ENCODE measurements at places on chromosomes 5 and 9. TPM values are rescaled to one million over a fixed set of nuclear protein-coding genes. Genes with fewer than 3 reads are reported as not detected.

SLC34A1 gene
- not detected for total RNA-seq

SETD9 gene
- 14.4 TPM for total RNA-seq

DNA sequence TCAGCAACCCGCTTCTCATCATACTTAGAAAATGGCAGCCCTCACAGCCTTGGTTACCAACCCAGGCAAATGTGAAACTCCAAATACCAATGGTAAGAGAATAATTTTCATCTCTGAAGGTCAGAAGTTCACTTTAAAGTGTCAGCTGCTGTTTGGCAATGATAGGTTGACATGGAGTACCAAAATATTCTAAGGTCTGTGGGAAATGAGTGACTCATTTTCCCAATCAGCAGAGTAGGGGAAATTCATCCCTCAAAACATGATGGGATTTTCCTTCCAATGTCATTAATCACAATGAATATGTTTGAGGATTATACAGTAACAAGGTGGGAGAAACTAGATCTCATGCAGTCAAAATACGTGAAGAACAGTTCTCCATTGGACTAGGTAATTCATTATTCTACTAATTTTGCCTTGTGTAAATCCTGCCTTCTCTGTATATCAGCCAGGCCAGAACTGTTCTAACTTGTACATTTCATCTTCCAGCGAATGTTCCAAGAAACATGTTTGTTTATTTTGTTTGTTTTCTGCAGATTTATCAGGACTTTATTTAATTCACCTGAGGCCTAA lies 53.1 kb upstream of the ERBIN start:
- no peak for DNase-seq

DNA sequence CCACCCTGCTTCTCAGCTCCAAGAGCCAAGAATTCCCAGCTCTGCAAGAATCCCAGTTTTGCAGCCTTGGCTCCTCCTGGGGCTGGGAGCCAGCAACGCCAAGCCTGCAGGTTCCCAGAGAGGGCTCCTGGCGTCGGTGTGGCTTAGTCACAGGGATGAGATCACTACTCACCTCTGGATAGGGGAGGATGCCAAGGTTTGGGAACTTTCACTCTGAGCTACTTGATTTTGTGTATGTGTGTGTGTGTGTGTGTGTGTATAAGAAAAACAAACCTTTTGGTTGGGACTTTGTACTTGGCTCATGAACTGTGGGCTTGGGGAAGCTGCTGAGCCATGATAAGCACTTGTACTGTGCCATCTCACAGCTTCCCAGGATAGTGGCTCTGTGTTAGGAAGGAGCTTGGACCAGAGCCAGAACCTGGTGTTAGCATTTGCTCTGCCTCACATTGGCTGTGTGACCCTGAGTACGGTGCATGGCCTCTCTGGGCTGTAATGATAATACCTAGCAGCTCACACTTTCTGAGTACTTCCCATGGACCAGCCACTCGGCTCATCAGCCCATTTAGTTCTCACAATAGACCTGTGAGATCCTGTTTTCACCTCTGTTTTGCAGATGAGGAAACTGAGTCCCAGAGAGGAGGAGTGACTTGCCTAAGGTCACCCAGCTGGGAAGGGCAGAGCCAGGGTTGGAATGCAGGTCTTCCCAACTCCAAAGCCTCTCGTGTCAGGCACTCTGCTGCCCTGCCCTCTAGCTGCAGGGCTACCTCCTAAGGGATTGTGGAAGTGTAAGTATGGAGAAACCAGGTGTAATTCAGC lies 41.4 kb upstream of the DAB2IP start:
- DNase-seq: no peak

- no peak for DNase-seq
Observed at GRCh38 chr5:25851301-25851700, 1187.1 kb downstream of the CDH9 start.

DNA sequence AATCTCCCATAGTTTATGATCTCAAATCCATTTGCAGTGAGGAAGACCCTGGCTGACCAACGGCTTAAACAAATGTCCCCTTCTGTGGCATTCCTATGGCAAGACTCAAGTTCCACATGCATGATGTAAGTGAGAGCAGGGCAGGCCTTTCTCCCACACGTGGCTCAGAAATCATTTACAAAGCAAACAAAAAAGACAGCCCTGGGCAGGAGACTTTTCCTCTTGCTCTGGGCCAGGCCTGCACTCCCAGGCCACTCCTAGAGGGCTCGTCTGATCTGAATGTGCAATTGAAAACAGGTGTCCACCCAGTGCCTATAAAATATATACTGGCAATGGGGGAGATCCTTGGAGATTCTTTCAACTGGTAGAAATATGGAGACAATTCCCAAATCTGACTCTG lies 123.1 kb downstream of the DMRT2 start:
- DNase-seq: no peak

All from H7 (cell line).